ENCODE measurements at places on chromosomes 4 and X. TPM values are rescaled to one million over a fixed set of nuclear protein-coding genes. Genes with fewer than 3 reads are reported as not detected.

Gene PRPS2
- total RNA-seq = 111 TPM

Gene LIN54
- total RNA-seq = 28.8 TPM

Gene PIN4
- total RNA-seq = 10.8 TPM

Gene SMIM10
- 0.88 TPM for total RNA-seq

Gene ZDHHC15
- 0.28 TPM for total RNA-seq

Gene NPNT
- 0.12 TPM for total RNA-seq

Gene CXCL6
- not detected for total RNA-seq

Gene CXCR3
- total RNA-seq = 35.2 TPM

Gene NFXL1
- 15.0 TPM for total RNA-seq

Gene NSG1
- total RNA-seq = 0.09 TPM

Gene FGF2
- 13.8 TPM for total RNA-seq

- peak; percentile 88 for DNase-seq
Observed at GRCh38 chr4:147731580-147732517, at the start of gene ARHGAP10. ARHGAP10 (plus strand) TSS chr4:147732088; CDS start chr4:147732302, 214 bp downstream.

DNA sequence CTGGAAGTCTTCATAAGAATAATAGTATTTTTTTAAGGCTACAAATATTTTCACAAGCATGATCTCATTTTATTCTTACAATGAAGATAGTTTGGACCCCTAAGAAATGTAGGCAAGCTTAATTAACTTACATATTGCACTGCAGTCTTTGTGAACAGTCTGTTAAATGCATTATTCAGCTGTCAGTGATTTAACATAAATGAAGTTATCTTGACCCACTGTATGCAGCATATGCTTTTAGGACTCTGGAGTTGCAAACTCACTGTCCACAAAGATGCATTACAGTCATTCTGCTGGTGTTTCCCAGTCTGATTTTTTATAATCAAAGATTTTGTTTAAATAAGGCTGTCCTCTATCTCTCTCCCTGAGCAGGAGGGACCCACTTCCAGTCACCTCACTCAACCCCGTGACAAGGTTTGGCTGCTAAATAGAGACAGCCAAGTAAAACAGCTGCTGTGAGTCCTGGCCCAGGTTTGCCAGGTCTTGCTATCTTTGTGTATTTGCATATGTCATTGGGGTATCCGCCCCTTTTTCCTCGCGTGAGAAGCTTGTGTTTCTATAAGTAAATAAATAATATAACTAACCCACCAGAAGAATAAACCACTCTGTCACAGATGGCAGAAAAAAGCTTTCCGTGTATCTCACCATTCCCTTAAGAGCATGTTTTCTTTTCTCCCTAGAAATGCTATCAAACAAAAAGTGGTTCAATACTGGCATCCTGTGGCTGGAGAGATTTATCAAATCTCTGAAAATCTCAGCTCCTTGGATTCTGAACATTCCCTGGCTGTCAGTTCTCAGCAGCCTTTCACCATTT, 67.0 kb downstream of the SLC7A11 start:
- no peak for DNase-seq

DNA sequence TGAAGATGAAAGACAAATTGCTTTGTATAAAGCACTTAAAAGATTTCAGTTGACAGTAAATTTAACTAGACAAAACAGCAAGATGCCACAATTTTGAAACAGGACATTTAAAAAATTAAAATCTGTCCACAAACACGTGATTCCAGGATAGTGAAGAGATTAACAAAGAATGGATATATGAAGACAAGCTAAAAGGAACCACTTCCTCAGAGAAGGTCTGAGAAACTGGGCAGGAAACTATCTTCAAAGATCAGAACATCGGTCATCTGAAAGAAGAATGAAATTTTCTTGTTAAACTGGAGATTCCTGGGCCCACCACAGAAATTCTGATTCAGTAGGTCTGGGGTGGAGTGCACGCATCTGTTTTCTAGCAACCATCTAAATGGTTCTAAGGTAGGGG, 1.4 kb downstream of the RWDD4 start:
- no peak for DNase-seq

DNA sequence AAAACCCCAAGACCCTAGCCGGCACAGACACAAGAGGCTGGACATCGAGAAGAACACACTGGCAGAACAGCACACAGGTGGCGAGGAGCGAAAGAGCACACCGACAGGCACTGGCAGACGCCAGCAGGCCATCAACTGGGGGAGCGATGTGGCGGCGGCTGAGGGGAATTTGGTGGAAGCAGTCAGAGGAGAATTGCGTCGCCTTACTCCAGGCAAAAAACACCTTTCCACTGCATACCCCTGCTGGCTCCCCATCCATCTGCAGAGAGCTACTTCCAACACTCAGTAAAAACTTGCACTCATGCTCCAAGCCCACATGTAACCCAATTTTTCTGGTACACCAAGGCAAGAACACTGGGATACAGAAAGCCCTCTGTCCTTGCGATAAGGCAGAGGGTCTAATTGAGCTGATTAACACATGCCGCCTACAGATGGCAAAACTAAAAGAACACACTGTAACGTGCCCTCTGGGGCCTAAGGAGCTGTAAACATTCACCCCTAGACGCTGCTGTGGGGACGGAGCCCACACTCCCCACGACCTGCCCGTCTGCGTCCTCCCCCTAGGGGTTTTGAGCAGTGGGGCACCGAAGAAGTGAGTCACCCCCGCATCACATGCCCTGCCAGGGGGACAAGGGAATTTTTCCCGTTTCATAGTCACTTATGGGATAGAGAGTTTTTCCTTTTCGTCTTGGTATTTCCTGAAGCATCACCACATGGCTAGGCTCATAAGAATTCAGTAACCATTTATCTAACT, 262.3 kb downstream of the KCTD8 start:
- DNase-seq = no peak

GRCh38 chr4:72966652-72967051, 102.9 kb downstream of the COX18 start:
- peak; percentile 65 for DNase-seq

- no peak for DNase-seq
Observed at GRCh38 chrX:74250574-74250973, 53.4 kb upstream of the ZCCHC13 start.

GRCh38 chr4:18684932-18685331, 663.4 kb upstream of the LCORL start:
- DNase-seq = no peak

- DNase-seq = no peak
Observed at GRCh38 chr4:2624782-2625530, 88.5 kb downstream of the FAM193A start.

DNA sequence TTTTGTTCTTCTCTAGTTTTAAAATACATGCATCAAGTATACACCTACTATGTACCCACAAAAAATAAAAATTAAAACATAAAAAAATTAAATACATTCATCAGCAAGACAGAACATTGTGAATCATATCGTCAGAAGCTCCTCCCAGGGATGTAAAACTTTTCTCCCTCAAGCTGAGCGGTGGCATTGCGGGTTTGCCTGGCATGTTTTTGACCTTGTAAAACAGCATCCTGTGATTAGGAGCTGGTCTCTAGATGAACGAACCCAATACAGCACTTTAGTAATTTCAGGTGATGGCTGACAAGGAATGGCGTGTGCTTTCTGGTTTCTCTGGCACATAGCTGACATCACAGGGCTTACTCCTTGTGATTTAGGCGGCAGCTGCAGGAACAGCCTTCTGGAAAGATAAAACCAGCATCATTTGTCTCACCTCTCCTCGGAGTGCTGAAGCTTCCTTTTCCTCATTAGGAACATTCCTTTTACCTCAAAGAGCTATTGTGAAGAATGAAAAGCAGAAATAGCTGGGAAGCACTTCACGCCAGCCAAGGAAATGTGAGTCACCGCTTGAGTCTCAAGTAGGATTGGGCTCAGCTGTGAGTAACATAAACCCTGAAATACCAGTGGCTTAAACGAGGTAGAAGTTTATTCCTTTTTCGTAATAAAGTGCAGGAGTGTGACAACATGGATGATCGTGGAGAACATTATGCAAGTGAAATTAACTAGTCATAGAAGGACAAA, 44.3 kb downstream of the NYX start:
- DNase-seq = no peak

GRCh38 chr4:140068271-140068670, 85.7 kb downstream of the MAML3 start:
- no peak for DNase-seq

- DNase-seq = no peak
Observed at GRCh38 chr4:145697332-145697731, 17.4 kb downstream of the C4orf51 start.

DNA sequence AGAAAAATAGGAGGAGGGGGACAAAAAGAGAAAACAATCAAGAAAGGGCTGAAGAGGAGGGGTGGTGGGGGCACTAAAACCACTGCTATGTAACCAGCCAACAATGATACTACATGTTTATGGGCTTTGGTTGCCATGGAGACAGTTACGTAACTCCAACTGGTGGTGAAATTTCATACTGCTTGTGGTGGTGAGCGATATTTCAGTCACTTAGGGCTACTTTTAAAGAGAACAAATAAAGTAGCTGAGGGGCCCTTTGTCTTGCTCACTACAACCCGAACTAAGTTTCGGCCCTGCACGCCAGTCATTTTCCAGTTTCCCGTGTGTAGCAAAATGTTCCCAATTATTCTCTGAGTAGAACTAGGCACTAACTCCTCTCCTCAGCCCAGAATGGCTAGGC, 275.2 kb upstream of the EDA2R start:
- no peak for DNase-seq

- DNase-seq = no peak
Observed at GRCh38 chrX:19563327-19563726, 48.0 kb upstream of the MAP3K15 start.

DNA sequence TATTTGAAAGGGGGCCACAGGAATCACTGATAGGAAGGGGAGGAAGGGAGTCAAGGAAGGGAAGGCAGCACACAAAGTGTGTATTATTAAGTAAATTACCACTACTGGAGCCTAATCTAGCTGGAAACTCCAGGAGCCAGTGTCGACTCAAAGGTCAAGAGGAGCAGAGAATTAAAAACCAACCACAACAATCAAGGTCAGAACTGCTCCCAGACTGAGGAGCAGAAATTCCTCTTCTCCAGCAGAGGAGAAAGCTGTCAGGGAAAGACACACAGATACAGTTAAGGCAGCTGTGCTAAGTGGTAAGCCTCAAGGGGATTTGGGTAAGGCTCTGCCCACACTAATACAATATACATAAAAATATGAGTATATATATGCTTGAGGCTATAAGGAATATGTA, 87.5 kb upstream of the PTPN13 start:
- DNase-seq = no peak

DNA sequence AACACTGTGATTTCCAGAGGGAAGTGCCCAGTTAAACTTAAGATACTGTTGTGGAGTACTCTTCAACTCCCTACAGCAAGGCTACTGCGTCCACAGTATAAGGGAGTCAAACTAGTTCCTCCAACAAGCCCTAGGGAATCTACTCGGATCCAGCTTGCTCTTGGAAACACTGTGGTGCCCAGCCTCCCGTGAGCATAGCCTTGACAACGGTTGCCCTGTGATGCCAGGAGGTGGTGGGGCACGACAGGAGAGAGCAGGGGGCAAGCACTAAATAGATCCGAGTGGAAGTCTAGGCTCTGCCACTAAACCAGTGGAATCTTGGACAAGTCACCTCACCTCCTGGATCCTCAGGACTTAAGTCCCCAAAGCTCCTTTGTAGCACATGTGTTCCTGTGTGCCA, 45.6 kb downstream of the SMC1A start:
- no peak for DNase-seq

- DNase-seq = no peak
Observed at GRCh38 chr4:141002323-141002805, 130.9 kb downstream of the RNF150 start.

Data from activated CD4-positive, alpha-beta T cell treated with anti-CD3 and anti-CD28 coated beads, Interleukin-2, amount 10 ng/mL, durations not matched to agents 24 days and 14 days (primary cell).